ENCODE measurements at places on chromosomes 4 and X.

- DNase-seq: no peak
Observed at GRCh38 chrX:46626566-46626965, 53.0 kb downstream of the CHST7 start.

DNA sequence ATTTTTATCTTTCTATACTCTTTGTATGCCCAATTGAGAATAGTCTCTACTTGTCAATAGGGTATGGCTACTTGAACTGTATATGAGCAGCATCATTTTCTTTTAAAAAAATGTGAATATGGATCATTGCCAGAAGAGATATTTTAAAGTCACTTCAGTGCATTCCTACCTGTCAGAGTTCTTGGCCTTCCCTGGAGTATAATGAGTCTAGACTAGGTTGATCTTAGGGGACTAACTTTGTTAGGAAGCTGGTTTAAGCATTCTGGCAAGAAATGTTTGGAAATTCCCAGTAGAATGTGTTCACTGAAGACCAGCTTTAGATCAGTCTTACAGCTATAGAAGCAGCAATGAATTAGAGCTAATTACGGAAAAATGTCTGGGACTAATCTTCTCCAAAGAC is 178.2 kb downstream of the FAT4 start:
- no peak for DNase-seq

- DNase-seq: no peak
Observed at GRCh38 chr4:101415962-101416361, 68.6 kb upstream of the PPP3CA start.

GRCh38 chrX:132909643-132910042 is 48.8 kb downstream of the HS6ST2 start:
- no peak for DNase-seq

DNA sequence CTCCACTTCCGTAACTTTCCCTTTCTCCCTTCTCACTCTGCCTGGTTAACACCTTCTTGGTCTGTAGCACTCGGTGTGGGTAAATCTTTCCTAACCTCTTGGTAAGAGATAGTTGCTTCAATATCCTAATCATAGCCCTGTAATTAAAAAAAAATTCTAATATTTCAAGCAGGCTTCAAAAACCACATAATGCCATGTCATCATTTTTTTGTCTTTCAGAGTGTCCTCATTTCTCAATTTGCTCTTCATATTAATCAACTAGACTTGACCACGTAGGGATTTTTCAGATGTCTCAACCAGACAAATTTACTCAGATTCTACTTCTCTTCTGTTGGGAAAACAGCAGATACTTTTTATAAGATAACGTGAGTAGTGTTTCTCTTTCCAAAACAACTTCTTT is 91.0 kb downstream of the FREM3 start:
- DNase-seq: no peak

DNA sequence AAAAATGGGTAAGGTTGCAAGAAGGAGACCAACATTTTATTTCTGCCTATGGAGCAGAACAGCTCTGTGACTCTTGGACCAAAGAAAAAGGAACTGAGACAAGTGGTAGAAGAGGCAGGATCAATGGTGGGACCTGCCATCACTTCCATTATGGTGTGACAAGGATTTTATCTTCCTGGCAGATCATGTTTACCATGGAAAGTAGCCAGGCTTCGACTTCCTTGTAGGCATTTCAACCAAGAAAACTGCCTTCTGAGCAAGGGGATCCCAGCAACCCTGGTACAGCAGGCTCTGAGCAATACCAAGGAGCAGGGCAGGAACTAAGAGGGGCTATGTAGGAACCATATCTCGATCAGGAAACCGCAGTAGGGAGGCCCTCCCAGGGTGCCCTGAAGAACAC is 317.4 kb downstream of the IQCM start:
- no peak for DNase-seq

- DNase-seq: no peak
Observed at GRCh38 chr4:158801066-158801465, 32.2 kb downstream of the FNIP2 start.

- no peak for DNase-seq
Observed at GRCh38 chr4:172881645-172882044, 287.0 kb upstream of the GALNT7 start.

- DNase-seq: no peak
Observed at GRCh38 chr4:137748616-137749015, 216.3 kb upstream of the PCDH18 start.

DNA sequence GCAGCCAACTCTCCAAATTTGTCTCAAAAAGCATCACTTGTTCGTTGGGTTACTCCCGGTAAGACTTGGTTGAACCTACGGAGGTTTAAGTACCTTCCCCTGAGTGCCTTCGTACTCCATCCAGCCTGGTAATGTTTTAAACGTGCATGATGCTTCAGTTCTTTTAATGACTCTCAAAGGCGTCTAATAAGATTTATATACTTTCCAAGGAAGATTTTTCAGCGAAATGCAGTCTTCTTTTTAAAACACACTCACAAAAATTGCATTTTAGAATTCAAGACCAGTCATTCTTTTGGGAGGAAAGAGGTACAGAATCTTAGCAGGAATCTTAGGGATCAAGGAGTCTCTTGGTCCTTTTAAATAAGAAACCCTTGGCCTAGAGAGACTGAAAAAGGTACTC is 430 bp upstream of the TRPC3 start:
- no peak for DNase-seq

GRCh38 chr4:152352622-152353116 is 183.2 kb downstream of the FBXW7 start:
- DNase-seq: no peak

DNA sequence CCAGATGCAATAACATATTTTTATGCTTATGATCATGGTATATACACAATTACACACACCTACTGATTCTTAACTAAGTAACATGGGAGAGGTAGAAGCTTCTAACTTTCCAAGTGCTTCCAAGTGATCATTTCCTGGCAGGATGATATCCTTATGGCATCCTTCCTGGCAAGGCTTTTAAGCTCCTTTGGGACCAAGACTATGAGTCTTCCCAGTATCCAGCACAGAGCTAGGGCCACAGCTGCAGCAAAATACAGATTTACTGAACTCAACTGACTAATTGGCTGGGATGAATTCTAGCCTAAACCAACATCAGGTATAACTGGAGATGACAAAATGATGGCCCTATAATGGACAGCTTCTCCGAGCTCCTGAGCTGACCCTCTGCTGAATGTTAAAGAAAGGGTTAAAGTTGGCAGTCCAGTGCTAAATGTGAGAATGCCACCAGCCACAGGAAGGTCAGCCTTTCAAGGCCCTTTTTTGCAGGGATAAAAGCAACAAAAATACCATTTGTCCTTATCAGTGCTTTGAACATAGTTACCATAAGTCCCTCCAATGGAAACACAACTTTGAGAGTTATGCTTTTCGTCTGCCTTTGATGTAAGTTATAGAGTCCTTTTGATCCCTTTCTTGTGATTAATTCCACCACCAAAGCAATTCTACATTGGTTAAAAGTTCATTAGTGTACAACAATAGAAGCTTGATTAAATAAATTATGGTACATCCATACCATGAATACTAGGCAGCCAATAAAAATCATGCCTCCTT is 73.4 kb downstream of the MGST2 start:
- no peak for DNase-seq

- no peak for DNase-seq
Observed at GRCh38 chr4:56640621-56641493, 40.2 kb downstream of the HOPX start.

DNA sequence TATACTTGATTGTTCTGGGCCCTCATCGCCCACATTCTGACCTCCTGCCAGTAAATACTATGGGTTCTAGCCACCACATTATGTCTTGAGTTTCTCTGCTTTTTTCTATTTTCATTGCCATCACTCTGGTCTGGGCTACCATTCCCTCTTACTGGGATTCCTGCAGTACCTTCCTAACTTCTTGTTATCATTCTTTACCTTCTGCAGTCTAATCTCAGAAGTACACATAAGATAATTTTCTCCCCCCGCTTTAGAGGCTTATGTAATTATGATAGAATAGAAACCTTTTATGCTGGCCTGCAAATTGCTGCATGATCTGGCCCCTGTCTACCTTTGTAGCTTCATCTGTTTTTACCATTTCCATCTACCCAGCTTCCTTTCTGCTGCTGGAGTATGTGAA is 19.2 kb downstream of the STIM2 start:
- DNase-seq: no peak

DNA sequence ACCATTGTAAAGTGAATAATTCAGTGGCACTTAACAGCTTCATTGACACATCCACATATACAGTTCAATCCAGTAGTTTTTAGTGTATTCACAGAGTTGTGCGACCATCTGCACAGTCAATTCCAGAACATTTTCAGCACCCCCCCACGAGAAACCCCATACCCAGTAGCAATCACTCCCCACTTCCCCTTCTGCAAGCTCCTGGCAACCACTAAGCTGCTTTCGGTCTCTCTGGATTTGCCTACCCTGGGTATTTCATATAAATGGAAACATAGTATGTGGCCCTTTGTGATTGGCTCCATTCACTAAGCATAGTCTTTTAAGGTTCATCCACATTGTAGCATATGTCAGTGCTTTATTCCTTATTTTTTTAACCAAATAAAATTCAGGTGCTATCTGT is 10.0 kb downstream of the MSL3 start:
- DNase-seq: no peak

DNA sequence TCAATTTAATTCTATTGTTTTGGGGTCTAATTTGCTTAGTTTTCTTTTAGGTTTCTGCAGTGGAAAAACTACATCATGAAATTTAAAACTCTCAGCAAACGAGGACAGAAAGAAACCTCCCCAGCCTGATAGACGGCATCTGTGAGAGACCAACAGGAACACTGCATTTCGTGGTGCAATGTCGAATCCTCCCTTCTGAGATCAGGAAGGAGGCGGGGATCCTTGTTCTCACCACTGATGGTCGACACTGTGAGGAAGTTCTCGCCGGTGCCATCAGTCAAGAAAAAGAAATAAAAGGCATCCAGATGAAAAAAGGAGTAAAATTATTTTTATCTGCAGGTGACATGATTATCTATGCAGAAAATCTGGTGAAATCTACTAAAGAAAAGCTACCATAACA is 16.5 kb downstream of the GAK start:
- no peak for DNase-seq

DNA sequence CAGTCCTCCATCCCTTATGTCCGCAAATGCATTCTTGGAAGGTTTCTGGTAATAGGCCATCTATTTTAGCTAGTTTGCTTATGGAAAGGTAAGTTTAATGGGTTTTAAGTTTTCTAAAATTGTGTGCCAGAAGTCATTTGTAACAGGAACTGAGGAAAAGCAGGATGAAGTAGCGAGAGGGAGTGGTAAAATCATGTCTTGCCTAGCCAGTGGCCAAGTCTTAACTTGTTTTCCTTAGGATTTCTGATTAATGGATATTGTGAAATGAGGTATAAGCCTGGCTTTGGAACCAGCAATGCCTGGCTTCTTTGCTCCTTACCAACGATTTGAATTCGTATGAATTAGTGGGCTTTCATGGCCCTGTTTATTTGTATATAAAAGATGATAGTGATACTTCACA is 7.3 kb downstream of the SEC24B start:
- DNase-seq: no peak

GRCh38 chr4:139499186-139499585 is 45.3 kb downstream of the RAB33B start:
- DNase-seq: no peak

DNA sequence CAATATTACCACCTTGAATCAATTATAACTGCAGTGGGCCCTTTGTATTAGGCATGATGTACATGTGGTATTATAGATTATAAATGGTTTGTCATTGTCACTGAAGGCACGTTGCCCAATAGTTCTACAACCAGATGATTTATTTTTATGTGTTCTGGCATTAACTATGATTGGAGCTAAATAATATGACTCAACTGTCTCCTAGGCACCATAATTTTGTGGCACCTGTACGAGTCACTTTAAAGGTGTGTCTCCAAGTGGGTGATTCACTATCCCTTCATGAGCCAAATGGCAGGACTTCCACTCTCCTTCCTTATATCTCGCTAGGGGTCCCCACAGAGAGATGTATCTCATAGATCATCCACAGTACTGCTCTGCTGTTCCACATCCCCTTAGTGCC is 6.1 kb upstream of the SMPX start:
- no peak for DNase-seq

GRCh38 chrX:75673468-75673867 is 111.6 kb downstream of the MAGEE2 start:
- no peak for DNase-seq

DNA sequence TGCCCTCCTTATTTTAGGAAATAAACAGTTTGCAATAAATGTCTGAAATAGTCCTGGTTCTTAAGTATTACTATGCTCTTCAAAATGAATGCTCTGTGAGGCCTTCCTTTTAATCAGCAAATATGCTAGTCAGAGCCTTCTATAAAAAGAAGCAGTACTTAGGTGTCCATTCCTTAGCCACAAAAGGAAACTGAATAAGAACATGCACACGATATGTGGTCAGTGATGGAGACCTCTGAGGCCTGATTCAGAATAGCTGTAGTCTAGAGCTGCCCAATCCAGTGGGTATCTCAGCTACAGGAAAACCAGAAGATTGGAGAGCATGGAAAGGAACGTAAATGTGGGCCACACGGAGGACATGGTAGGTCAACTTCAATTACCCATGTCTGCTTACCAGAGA is 141.8 kb downstream of the RASL11B start:
- no peak for DNase-seq

DNA sequence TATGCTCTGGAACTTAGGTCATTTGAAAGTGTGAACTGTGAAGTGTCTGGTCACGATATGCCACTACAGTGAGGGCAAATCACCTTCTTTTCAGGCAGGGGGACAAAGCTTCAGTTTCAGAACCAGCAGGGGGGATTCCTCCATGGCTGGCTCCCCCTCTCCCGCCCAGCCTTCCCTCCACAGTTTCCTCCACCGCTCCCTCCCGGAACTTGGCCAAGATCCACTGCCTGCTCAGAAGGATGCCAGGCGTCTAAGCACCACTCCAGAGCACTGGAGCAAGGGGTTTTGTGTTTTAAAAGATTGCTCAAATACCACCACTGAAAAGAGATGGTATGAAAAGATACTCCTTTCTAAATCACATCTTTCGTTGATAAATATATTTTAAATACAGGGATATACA is 126.9 kb downstream of the ELOVL6 start:
- DNase-seq: no peak

GRCh38 chr4:185728893-185729292 is 83.1 kb downstream of the SORBS2 start:
- DNase-seq: no peak

- DNase-seq: peak; percentile 92
Observed at GRCh38 chr4:145180298-145181090, at the start of gene OTUD4. Gene OTUD4 (minus strand): TSS chr4:145180589. CDS start chr4:145179973, 616 bp downstream.

DNA sequence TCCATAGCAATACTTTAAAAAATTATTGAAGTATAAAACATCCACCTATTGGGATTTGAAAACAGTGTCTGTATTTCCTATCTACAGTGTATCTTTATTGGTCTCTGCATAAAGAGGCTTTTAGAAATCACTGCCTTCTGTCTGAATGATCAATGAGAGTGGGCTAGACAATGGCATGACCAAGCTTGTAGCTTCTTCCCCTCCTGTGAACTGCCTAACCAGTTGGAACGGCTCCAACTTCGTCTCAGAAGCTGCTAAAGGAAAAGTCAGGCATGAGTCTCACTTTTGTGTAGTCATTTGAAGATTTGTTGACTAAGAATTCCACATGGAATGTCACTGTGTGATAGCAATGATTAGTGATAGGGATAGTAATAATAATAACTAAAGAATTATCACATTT is 64.2 kb downstream of the INTS12 start:
- no peak for DNase-seq

- no peak for DNase-seq
Observed at GRCh38 chr4:62717154-62717553, 1517.0 kb downstream of the ADGRL3 start.

Data from activated T-cell treated with anti-CD3 and anti-CD28 coated beads for 4 hours (primary cell).